ENCODE measurements at places on chromosomes 6 and 20.

- peak; percentile 94 for DNase-seq
These were observed at the start of the genes C6orf120 and WDR27 for GRCh38 chr6:169701954-169702839. Gene C6orf120, plus strand, starts transcription at chr6:169702126. Its CDS starts 334 bp downstream, at chr6:169702460. Gene WDR27, minus strand, starts transcription at chr6:169702029. Its CDS starts 13,024 bp downstream, at chr6:169689005.

DNA sequence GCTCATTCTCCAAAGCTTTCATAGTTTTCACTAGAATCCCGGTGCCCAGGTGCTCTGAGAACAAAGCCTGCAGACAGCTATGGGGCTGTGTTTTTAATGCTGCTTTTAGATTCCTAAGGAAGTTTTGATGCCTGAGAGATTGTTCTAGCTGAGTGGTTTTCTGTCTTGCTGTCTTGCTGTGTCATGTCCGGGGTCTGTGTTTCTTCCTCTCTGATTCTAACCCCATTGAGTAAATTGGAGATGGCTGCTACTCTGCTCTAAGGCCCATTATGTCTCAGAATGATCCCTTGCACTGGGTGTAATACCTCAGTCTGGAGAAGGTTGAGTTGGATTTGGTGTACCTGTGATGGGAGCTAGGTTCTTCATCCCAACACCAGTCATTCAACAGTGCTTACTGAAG lies 63.4 kb downstream of the ARID1B start:
- no peak for DNase-seq

DNA sequence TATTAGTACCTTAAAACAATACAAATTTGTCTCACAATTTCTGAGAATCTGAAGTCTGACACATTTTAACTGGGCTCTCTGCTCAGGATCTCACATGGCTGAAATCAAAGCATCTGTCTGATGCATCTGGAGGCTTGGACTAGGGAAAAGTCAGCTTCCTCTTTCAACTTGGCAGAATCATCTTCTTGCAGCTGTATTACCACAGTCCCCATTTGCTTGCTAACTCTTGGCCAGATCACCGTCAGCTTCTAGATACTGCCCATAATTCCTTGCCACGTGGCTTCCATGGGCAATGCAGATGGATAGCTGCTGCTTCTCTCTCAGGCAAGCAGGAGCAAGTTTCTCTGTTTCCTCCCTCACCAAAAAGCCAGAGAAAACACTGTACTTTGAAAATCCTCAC lies 1106.4 kb upstream of the CITED2 start:
- DNase-seq = no peak

DNA sequence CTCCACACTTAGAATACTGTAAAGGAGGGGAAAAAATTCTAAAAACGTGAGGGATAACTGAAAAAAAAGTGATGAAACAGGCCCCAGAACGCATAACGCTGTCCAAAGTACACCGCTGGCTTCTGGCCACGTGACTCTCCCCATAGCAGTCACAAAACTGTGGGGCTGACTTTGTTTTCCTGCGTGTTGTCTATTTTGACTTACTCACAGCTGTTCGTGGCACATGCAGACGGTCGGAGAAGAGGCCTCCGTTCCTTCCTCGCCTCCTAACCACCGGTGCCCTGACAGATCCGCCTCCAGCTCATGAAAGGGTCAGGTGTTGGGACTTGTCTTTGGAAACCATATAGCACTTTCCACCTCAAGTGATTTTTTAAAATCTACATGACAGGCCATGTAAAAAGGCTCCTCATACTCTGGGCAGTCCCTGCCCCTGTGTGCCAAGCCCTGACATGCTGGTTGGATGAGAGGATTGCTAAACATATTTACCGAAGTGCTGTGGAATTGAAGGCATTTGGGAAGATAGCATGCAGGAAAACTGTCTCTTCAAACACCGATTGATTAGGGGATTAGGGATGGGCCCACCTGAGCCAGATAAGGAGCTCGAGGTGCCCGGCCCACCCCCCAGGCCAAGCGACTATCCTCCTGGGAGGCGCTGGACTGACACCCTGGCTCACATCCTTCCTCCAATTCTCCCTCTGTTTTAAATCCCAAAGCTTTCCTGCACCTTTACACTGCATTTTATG lies 54.8 kb downstream of the DACT2 start:
- no peak for DNase-seq

- DNase-seq = no peak
These were observed 87.8 kb upstream of the HS3ST5 start for GRCh38 chr6:114430534-114431124.

DNA sequence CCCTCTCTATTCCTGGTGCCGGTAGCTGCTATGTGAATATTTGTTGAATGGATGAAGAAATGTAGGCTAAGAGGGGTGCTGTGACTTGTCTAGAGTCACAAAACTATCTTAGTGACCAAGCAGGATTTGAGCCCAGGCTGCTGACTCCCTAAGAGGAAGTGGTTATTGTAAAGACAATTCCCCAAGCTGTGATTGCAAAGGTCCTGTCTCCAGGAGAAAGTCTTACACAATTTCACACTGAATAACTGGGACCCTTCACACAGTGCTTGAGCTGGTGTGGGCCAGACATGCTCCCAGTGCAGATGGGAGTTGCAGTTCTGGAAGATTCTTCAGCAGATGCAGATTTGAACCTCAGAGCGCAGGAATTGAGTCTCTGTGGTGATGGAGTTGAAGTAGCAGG lies 38.1 kb downstream of the IYD start:
- DNase-seq = no peak

GRCh38 chr6:16504609-16505008 lies 256.7 kb downstream of the ATXN1 start:
- no peak for DNase-seq

DNA sequence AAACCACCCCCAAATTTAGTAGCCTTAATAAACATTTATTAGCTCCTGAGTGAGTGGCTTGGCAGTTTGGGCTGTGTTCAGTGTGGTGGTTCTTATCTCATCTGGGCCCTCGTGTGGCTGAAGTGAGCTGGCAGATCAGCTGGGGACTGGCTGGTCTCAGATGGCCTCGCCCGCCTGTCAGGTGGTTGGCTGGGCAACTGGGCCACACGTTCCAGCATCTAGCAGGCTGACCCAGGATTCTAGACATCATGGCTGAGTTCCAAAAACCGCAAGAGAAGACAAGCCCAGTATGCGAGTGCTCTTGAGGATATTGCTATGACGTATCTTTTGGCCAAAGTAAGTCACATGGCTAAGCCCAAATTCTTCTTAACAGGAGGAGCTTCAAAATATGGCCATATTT lies 28.9 kb downstream of the EIF2S2 start:
- no peak for DNase-seq

DNA sequence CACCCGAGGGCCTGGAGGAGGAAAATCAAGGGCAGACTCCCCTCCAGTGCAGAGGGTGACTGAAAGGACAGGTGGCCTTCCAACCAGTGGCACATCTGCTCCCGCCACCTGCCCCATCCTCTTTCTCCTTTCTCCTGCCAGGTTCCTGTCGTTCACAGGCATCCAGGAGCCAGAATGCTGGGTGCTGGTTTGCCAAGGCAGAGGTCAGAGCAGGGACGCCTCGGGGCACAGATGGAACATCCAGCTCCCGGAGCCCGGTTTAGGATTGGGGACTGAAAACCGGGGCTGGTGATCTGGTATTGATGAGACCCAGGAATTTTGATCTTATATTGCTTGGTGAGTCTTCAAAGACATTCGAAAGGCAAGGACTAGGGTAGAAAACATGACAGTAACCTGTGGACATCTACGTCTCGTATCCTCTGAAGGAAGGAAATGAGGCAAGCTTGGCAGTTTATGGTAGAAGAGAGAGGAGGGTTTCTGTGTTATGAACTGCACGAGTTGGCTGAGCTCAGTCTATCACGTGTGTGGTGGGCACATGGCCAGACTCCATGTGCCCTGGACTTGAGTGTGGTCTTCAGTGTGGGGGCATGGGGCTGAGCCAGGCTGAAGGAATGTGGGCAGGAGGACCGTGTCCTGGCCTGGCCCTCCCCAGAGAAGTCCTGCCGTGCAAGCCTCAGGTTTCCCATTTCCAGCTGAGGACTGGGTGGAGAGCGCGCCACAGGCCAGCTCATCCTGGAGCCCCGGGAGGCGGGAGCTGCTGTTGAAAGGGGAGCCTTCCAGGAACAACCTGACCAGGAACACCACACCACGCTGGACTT lies 74.2 kb downstream of the IRF4 start:
- DNase-seq = no peak

DNA sequence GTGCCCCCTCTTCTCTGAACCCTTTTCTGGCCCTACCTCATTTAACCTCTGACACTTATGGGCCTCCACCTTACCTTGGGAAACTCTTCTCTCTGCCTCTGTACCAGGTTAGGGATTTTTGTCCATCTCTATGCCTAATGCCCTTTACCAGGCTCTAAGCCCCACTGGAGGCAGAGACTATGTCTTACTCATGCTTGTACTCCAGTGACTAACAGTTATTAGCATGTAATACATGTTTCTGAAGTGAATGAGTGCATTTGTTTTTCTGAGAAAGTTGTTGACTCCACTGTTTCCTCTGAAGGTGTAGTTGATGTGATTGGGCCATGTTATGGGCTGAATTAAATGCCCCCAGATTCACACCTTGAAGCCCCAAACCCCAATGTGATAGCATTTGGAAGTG lies 234.3 kb downstream of the PACRG start:
- DNase-seq = no peak

DNA sequence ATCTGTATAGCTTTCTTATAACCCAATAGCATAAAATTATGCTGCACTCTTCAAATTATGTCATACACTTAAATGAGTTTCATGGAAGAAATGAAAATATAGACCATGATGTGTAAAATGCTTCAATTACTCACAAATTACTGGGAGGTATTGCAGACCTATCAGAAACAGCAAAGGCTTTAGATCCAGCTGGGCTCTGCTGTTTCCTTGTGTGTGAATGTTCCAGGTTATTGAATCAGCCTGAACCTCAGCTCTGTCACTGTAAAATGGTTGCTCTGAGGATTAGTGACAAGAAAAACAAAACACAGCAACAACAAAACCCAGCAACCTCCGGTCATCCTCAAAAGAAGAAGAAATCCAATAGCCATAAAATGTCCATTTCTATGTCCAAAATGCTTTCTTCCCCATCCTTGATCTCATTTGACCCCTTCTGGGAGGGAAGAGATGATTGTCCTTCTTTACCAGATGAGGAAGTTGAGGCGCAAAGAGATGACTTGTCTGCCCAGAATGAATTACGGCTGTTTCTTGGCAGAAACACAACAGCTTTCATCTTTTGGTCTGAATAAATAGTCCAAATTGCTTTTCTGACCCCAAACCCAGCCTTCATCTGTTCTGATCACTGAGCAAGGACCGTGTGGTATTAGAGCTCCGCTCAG lies 42.2 kb upstream of the TGM6 start:
- peak; percentile 32 for DNase-seq

DNA sequence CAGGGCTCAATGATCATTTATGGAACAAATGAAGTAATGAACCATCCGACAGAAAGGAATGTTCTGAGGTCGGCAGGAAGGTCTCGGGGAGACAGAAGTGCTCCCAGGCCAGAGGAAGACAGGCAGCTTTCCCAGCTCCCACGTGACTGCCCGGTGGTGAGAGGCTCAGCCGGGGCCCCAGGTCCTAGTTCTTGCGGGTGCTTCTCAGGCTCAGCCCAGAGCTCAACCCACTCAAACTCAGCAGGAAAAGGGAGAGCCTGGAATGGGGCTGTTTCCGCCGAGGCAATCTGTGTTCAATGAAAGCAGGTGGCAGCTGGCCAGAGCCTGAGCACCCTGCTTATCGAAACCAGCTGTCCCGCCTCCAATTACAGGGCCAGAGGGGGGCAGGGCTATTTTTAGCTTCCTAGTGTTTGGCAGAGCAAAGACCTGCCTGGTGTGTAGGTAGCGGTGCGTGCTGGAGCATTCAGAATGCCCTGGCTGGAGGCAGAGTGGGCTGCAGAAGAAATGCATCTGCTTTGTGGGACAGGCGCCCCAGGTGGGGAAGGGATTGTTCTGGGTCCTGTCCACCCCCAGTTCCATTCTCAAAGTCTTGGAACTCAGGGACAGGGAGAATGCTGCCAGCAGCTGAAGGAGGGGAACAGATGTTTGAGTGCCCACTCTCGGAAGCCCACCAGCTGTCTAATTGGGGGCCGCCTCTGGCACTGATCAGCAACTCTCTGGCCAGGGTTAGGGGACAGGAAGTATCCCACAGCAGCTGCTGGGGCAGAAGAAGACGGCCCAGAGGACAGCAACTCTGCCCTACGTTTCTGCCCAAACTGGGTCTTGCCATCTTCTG lies 145.1 kb downstream of the PREX1 start:
- DNase-seq = peak; percentile 91

- no peak for DNase-seq
These were observed 55.0 kb upstream of the TNFAIP3 start for GRCh38 chr6:137811916-137812553.

GRCh38 chr20:9349249-9349648 lies 165.1 kb upstream of the LAMP5 start:
- DNase-seq = no peak

DNA sequence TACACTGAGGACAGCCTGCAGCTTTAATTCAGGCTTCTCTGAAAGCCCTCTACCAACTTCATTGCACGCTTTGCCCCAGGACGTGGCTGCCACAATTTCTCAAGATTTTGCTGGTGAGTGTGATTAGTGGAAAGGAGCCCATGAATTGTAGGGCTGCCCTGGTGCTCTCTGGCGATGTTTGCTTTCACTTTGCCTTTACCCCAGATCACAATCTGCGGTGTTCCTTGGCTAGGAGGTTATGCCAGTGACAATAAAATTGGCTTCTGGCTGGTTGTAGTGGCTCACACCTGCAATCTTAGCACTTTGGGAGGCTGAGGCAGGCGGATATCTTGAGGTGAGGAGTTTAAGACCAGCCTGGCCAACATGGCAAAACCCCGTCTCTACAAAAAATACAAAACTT lies 139.3 kb downstream of the FOXC1 start:
- DNase-seq = no peak

DNA sequence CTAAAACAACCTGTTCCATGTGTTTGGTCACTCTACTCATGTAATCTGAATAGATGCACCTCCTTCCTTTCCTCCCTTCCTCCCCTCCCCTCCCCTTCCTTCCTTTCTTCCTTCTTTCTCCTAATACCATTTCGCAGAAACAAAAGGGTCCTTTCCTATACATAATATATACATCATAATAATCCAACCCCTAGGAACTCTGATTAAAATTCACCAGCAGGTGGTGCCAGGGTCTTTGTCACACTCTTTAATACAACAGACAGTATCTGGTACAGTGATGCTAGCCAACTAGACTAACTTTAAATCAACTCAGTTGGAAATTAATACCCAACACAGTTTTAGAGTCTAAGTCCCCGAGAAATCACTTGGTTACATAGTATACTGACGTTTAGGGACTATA lies 181.2 kb upstream of the SHLD1 start:
- DNase-seq = peak; percentile 61

GRCh38 chr6:6497976-6498375 lies 90.5 kb upstream of the LY86 start:
- DNase-seq = no peak

- peak; percentile 83 for DNase-seq
These were observed 2.7 kb downstream of the BCAS1 start for GRCh38 chr20:54067606-54068174.
